ENCODE measurements at places on chromosomes 11 and 22. TPM values are rescaled to one million over a fixed set of nuclear protein-coding genes. Genes with fewer than 3 reads are reported as not detected.

Gene TBX1
- total RNA-seq, result 22.5 TPM

GRCh38 chr11:125157118-125157733 is 7.3 kb upstream of the PKNOX2 start:
- no peak for DNase-seq

DNA sequence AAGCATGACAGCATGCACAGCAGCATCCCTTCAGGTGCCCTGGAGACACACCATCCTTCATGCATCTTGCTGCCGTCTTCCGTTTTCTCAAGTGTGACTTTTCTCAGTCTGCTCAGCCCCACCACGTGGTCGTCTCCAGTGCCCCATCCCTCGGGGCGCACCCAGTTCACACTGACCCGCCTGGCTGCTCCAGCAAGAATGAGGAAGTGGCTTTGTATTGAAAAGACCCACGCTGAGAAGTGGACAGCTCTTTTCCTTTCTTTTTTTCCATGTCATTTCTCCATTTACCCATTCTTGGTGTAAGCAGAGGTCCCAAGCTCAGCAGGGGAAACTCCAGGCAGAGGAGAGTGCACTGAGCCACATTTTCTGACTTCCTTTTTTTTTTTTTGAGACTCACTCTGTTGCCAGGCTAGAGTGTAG is 14.5 kb downstream of the SERPINH1 start:
- DNase-seq, result peak; percentile 89

- DNase-seq, result no peak
Measured at GRCh38 chr11:38935941-38936340, 2337.9 kb upstream of the RAG2 start.

DNA sequence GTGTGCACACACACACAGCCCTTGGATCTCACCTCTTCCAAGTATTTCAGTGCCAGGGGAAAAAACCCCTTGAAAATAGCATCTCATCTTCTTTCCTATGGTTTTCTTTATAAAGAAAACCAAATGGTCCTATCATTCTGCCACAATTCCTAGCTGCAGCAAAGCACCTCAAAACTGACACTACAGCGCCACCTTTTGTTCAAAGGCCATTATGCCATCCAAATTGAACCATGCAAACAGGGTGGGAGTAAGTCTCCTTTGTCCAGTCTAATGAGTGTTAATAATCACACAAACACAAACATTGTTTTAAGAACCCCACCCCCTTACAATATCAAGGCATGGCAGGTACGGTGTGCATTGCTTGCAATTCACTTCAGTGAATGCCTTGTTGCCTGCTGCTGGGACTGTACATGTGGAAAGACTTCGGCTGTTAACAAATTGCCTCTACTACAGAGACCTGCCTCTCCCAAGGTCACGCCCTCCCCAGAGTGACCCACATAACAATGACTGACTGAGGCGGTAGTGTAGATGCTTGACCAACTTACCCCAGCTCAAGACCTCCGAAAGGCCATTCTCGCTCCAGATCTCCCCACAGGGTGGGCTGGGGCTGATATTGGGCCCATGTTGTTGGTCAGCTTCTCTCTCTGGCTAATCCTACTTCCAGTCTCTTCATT is 31.7 kb downstream of the FAM181B start:
- no peak for DNase-seq

DNA sequence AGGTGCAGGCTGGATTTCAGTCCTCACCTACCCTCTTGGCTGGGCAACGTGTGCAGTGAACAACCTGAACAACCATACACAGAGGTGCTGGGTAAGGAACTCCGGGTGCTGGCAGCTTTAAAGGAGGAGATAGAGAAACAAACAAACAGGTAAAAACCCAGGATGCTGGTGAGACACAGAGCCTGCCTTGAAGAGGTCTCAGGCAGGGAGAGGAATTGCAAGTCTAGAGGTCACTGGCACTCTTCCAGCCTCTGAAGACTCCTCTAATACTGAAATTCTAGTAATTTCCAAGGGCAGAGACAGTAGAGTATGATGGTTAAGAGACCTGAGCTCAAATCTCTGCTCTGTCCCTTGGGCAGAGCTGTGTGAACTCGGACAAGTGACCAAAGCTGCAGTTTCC is 192.5 kb downstream of the CEP164 start:
- no peak for DNase-seq

- DNase-seq, result no peak
Measured at GRCh38 chr11:134413826-134414731, 2.0 kb upstream of the B3GAT1 start.

GRCh38 chr11:58562375-58562800 is 13.3 kb downstream of the LPXN start:
- no peak for DNase-seq

DNA sequence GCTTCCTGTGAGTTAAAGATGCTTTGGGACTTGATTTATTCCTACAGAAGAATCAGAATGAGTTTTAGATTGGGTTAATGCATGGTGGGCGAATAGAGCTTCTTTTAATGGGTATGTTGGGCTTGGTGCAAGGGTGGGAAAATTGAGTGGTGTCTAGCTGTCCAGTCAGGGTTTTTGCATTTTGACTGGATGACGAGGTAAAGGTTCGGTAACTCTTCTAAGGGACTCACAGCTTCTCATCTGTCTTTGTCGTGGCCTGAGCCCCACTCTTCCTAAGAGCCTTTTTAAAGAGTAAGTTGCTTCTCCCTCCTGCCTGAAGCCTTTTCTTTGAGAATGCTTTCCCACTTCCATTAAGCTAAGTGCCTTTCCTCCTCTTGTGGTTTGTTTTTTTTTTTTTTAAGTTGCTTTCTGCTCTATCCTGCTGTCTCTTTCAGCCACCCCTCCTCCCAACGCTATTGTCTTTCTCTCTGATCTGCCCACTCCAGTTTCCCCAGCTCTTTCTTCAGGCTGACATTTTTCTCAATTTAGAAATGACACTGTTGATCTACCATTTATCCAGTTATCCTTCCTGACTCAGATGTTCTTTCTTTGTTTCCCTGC is 1.1 kb downstream of the DPF2 start:
- DNase-seq, result no peak

Gene OR5D16
- total RNA-seq, result not detected

Gene EFEMP2
- 131 TPM for total RNA-seq

Gene PHF21B
- 0.54 TPM for total RNA-seq

- no peak for DNase-seq
Measured at GRCh38 chr11:1296287-1296686, 13.1 kb downstream of the TOLLIP start.
